ENCODE measurements at places on chromosomes 7 and 10. TPM values are rescaled to one million over a fixed set of nuclear protein-coding genes. Genes with fewer than 3 reads are reported as not detected.

The SSC4D gene
- 0.56 TPM for total RNA-seq

GRCh38 chr7:73507556-73507955 lies 14.5 kb downstream of the BAZ1B start:
- no peaks in the 10 kb centered on the region for H3K27me3 ChIP-seq
- no peaks in the 10 kb centered on the region for H3K4me1 ChIP-seq
- H3K36me3 ChIP-seq, result peaks cover 60% of the 10 kb centered on the region
- no peak overlapping the region for H3K27ac ChIP-seq
- no peak overlapping the region for H3K4me3 ChIP-seq

DNA sequence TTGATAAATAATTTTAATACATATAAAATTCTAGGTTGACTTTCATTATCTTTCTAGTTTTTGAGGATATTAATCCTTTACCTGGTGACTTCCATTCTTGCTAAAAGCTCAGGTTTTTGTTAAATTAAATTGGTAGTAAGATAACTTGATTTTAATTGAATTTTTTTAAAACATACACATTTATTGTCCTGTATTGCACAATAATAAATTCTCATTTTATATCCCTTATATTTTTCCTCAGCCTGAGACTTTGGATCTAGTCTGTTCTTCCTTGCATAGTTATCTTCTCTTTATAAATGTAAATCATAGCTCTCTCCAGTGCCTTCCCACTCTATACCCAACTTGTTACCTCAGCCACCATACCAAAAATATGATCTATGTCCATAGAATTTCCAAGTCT lies 212.9 kb upstream of the CNTNAP2 start:
- H3K36me3 ChIP-seq, result no peaks in the 10 kb centered on the region
- no peak overlapping the region for H3K27ac ChIP-seq
- no peaks in the 10 kb centered on the region for H3K4me1 ChIP-seq
- no peak overlapping the region for H3K4me3 ChIP-seq
- H3K27me3 ChIP-seq, result no peaks in the 10 kb centered on the region
- DNase-seq, result no peak

DNA sequence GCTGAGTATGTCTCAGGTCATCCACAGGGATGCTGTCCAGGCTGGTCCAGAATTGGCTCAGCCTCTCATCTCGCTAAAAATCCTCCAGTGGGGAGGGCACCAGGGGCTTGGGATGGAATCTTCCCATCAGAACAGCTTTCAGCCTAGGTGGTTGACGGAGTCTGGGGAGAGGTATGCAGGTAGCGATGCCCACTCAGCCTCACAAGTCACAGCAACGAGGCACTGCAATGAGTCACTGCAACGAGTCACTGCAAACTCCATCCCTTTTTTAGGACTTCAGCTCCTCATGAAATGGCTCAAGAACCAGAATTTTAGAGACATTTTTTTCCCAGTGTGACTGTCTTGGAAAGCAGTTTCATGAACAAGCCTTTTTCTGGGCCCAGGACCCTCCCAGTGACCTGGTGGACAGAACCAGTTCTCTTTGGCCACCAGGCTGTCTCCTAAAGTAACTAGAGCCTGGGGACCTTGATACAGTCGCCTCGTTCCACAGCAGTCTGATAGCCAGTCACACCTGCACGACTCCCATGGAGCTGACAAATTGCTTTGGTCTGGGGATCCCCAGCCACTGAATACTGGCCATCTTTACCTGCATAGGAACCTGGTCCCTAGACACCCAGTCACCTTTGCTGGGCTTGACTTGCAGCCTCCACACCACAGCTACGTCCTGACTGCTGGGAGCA lies 41.3 kb upstream of the PPP2R2D start:
- DNase-seq, result no peak
- no peaks in the 10 kb centered on the region for H3K27me3 ChIP-seq
- no peak overlapping the region for H3K4me3 ChIP-seq
- no peaks in the 10 kb centered on the region for H3K36me3 ChIP-seq

- H3K4me3 ChIP-seq, result no peak overlapping the region
- no peaks in the 10 kb centered on the region for H3K36me3 ChIP-seq
- peaks cover 2% of the 10 kb centered on the region for H3K27me3 ChIP-seq
- H3K27ac ChIP-seq, result no peak overlapping the region
These were observed 216.9 kb downstream of the C7orf25 start for GRCh38 chr7:42694894-42695507.

The UTF1 gene
- total RNA-seq, result not detected
